ENCODE measurements at places on chromosomes 3 and 15. TPM values are rescaled to one million over a fixed set of nuclear protein-coding genes. Genes with fewer than 3 reads are reported as not detected.

- DNase-seq: peak; percentile 99
Measured at GRCh38 chr3:33113772-33114621, at the start of gene CRTAP. CRTAP (plus strand) TSS chr3:33114014; CDS start chr3:33114078, 64 bp downstream.

DNA sequence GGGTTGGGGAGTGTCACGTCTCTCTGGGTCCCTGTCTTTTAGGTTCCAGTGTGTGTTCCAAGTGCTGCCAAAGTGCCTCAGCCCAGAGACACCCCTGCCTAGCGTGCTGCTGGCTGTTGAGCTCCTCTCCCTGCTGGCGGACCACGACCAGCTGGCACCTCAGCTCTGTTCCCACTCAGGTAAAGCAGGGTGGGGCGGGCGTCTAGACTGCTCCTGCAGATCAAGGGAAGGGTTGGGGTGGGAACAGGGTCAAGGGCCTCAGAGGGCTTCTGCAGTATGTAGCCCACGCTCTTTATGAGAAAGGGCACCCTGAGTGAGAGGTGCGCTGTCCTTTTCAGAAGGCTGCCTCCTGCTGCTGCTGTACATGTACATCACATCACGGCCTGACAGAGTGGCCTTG lies 17.2 kb downstream of the ATRIP start:
- no peak for DNase-seq

GRCh38 chr15:84601555-84601838 lies 688 bp downstream of the ZSCAN2 start:
- DNase-seq: no peak

- DNase-seq: no peak
Measured at GRCh38 chr15:70153921-70154717, 56.4 kb upstream of the TLE3 start.

GRCh38 chr3:188687389-188687788 lies 484.4 kb upstream of the TPRG1 start:
- no peak for DNase-seq

The PRSS50 gene
- total RNA-seq: not detected

- DNase-seq: no peak
Measured at GRCh38 chr15:55782901-55783300, 39.9 kb upstream of the PRTG start.

DNA sequence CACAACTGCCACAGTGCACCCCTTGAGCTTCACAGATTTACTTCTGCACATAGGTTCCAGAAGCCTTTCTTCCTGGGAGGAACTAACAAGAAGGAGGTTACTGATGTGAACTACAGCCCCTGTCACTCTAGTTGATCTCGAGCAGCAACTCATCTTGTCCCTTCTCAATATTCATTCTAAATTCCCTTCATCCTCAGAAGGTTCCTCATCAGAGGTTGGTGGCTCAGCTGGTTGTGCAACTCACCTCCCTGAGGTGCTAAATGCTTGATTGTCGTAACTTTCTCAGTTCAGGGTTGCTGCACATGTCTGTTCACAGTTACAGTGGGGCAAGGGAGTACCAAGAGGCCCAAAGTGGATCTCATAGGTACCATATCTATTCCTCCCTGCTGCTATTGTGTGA lies 5.7 kb upstream of the A4GNT start:
- DNase-seq: no peak

- no peak for DNase-seq
Measured at GRCh38 chr3:29284497-29284896, 3.6 kb downstream of the RBMS3 start.

The LDHAL6B gene
- total RNA-seq: not detected

The SLCO3A1 gene
- 25.9 TPM for total RNA-seq

The MED12L gene
- 0.48 TPM for total RNA-seq

- DNase-seq: no peak
Measured at GRCh38 chr3:119457246-119457645, 6.2 kb downstream of the TMEM39A start.

DNA sequence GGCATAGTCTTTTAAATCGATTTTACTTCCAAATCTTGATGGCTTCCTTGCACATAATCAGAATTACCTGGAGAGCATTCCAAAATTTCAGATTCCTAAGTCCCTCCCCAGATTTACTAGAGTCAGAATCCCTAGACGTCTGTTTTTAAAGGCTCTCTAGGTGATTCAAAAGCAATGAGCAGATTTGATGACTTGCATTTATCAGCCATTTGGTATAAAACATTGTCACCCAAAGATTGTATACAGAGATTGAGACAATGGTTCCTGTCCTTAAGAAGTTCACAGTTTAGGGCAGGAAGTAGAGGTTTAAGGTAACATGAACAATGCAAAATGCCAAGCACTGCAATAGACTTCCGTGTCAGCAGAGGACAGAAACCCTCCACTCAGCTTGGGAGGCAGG lies 2.6 kb upstream of the PYGO1 start:
- no peak for DNase-seq
